Activated CD8-positive, alpha-beta memory T cell treated with anti-CD3 and anti-CD28 coated beads, Interleukin-2, amount 50 U/mL, for 4 hours (primary cell): ENCODE measurements at places on chromosomes 2 and 18.

DNA sequence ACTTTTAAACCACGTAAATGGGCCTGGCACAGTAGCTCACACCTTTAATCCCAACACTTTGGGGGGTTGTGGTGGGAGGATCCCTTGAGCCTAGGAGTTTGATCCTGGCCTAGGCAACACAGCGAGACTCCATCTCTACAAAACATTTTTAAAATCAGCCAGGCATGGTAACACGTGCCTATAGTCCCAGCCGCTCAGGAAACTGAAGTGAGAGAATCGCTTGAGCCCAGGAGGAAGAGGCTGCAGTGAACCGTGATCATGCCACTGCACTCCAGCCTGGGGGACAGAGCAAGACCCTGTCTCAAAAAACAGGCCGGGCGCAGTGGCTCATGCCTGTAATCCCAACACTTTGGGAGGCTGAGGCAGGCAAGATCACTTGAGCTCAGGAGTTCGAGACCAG, 12.2 kb downstream of the ROCK1 start:
- no peak for DNase-seq

DNA sequence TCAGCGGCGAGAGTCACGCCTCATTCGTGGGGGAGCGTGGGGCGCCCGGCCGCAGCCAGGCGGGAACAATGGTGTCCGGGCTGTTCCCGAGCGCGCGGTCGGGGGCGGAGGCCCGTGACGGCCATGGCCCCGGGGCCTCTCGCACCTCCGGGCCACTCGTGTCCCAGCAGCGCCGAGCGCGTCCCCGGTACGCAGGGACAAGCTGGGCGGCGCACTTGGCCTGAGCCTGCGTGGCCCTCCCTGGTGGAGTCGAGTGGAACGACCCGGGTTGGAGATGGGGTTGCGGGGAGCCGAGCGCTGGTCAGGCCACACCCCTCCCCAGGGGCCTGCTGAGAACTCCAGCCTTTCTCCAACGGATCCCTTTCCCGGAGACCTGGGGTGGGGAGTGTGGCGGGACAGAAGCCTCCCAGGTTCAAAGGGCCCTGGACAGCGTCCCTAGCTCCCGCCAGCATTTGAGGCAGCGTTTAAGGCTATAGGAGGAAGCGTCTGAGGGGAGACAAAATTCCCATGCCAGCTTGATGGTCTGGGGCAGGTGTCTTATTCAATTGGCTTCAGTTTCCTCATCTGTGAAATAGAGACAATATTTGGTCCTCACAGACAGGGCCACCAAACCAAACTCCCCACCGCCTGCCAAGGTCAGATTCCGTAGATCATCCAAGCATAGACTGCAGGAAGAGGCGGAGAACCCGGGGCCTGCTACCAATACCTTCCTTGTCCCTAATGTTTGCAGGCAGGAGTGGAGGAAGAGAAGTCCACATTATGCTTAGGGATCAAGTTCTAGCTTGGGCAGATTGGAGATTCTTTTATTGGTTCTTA, 553 bp downstream of the CNDP2 start:
- DNase-seq: peak; percentile 39

DNA sequence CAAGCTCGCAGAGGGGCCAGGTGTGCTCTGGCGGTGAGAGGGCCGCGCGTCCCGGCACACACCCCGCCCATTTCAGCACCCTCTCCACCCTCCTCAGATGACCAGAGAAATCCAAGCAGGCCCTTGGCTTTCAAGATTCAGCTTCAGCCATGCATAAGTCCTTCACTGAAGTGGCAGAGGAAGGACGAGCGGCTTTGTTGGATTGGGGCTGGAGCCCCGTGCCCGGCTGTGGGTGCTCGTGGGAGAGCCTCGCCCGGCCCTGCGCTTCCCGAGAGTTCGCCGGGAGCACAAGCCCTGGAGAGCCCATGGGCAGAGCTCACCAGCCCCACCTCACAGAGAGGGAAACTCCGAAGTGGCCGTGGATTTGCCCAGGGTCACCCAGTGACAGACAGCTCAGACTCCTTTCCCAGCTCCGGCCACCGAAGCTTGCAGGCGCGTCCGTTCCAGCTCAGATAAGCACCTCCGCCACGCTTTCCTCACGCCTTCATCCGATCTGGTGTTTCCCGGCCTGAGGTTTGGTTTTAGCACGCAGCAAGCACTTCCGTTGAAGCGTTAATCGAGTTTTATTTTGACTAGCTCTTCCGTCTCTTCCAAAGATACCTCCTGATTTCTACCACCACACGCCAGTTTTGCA, 45.6 kb upstream of the MTCL1 start:
- DNase-seq: no peak

GRCh38 chr2:7573166-7573825, 656.1 kb downstream of the RNF144A start:
- DNase-seq: no peak

- DNase-seq: no peak
Observed at GRCh38 chr18:48352051-48352755, 57.0 kb downstream of the ZBTB7C start.

GRCh38 chr18:56000041-56000440, 412.0 kb upstream of the TCF4 start:
- DNase-seq: no peak

- DNase-seq: no peak
Observed at GRCh38 chr2:236639461-236640235, 70.0 kb downstream of the ACKR3 start.

GRCh38 chr2:119109866-119110265, 48.7 kb downstream of the C1QL2 start:
- DNase-seq: no peak

- DNase-seq: no peak
Observed at GRCh38 chr2:109685453-109685852, 71.3 kb downstream of the SOWAHC start.

DNA sequence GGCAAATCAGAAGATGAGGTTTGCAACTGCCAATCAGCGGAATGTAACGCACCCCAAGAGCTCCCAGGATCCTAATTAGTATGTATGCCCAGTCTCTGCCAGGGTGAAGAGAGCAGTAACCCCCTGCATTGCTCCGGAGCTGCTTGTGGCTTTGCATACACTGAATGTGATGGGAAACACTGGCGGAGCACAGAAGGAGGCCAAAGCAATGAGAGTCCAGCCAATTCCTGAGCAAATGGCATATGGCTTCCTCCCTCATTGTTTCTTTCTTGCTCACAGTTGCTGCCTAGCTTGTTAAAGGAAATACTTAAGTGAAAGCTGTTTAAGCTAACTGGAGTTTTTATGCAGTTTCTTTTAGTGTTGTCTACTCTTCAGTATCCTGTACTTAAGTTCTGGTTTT, 343.5 kb upstream of the NT5C1B start:
- no peak for DNase-seq

DNA sequence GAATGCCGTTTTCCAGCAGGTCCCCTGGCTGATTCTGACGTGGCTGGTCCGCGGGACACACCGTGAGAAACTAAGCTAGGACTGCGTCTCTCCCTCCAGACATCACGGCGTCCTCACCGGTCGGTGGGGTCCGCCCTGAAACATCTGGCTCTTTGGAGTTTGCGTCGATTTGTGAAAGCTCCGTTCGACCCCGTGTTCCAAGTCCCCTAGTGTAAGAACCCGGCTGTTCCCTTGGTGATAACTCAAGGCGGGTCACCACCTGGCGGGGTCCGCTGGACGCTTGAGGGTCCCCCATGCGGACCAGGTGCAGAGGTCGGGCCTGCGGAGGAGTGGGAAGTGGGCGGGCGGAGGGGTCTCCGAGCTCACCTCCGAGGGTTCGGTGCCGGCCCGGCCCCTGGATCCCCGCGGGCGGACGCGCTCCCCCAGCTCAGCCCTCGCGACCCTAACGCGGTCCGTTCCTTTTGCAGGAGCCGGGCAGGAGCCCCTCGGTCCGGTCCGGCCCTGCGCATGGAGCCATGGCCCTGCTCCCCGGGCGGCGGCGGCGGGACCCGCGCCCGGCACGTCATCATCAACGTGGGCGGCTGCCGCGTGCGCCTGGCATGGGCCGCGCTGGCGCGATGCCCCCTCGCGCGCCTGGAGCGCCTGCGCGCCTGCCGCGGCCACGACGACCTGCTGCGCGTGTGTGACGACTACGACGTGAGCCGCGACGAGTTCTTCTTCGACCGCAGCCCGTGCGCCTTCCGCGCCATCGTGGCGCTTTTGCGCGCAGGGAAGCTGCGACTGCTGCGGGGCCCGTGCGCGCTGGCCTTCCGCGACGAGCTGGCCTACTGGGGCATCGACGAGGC, 65.6 kb downstream of the KCNG2 start:
- DNase-seq: no peak

DNA sequence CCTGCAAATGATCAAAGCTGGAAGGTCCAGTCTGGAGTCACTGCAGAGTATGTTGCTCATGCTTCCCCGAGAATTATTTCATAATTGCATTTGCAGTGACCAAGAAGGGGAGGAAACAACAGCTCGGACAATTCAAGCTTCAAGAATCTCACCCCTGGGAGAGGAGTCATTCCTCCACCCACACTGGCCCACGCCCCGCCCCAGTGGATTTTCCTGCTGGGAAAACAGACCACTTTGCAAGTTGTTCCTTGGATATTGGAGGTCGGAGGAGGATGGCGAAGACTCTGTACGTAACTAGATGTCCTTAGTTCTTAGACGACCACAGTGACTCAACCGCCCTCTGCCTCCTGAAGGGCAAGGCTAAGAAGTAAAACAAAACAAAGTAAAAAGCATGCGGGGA, 159.4 kb downstream of the TPO start:
- DNase-seq: no peak
